Activated CD4-positive, alpha-beta T cell treated with anti-CD3 and anti-CD28 coated beads, Interleukin-2, amount 10 ng/mL, durations not matched to agents 7 days and 5 days (primary cell): ENCODE measurements at places on chromosomes 13 and 19. TPM values are rescaled to one million over a fixed set of nuclear protein-coding genes. Genes with fewer than 3 reads are reported as not detected.

The CFD gene
- 1.6 TPM for total RNA-seq

The GNG7 gene
- total RNA-seq: 1.2 TPM

The AMER2 gene
- not detected for total RNA-seq

GRCh38 chr19:53388168-53388567 is 6.8 kb upstream of the ZNF765 start:
- DNase-seq: no peak

GRCh38 chr13:91185294-91185863 is 162.1 kb upstream of the MIR17HG start:
- DNase-seq: no peak
